ENCODE measurements at places on chromosomes 1 and 21. TPM values are rescaled to one million over a fixed set of nuclear protein-coding genes. Genes with fewer than 3 reads are reported as not detected.

The CD247 gene
- 0.34 TPM for total RNA-seq

The TNFRSF1B gene
- 4.7 TPM for total RNA-seq

The GPR37L1 gene
- not detected for total RNA-seq

The CFHR1 gene
- not detected for total RNA-seq

The EXTL2 gene
- 33.3 TPM for total RNA-seq

The A3GALT2 gene
- total RNA-seq: not detected

The NHLH1 gene
- total RNA-seq: under 0.01 TPM

The CFAP107 gene
- total RNA-seq: not detected

The PRRX1 gene
- 0.67 TPM for total RNA-seq

The FCRL1 gene
- not detected for total RNA-seq

The MAP10 gene
- 2.1 TPM for total RNA-seq

The RASSF5 gene
- 0.34 TPM for total RNA-seq

The SLAMF1 gene
- not detected for total RNA-seq

The OR2W3 gene
- 1.1 TPM for total RNA-seq
